ENCODE measurements at places on chromosomes 2 and 18.

- no peak for DNase-seq
Measured at GRCh38 chr2:159939946-159940345, 122.5 kb downstream of the PLA2R1 start.

GRCh38 chr2:143258126-143258892 lies 129.1 kb downstream of the ARHGAP15 start:
- DNase-seq, result peak; percentile 71

DNA sequence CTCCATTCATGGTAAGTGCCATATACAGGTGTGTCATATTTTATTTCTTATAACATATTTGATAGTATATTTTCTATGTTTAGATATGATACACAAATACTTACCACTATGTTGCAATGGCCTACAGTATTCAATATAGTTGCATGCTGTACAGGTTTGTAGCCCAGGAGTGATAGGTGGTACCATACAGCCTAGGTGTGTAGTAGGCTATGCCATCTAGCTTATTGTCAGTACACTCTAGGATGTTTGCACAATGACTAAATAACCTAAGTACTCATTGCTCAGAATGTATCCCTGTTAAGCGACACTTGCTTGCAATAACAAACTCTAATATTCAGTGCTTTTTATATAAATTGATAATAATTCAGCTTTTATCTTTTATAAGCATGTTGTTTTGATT lies 563.1 kb upstream of the LINC00305 start:
- no peak for DNase-seq

GRCh38 chr18:13136056-13136903 lies 82.3 kb upstream of the LDLRAD4 start:
- DNase-seq, result peak; percentile 73

DNA sequence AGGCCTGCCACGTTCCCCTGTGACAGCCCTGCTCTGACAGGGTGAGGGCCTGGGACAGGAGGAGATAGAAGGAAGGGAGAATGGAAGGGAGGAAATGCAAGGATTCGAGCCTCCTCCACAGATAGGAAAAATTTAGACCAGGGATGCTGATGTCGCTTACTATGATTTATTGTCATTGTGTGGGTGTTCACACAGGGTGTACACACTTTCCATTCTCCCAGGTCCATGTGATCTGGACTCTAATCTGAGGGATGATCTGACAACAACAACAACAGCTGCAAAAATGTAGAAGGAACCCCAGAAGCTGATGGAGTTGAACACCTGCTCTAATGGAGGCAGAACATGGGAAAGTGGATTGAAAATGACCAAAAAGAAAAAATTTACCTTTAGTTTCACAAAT lies 231.7 kb upstream of the TNP1 start:
- no peak for DNase-seq

DNA sequence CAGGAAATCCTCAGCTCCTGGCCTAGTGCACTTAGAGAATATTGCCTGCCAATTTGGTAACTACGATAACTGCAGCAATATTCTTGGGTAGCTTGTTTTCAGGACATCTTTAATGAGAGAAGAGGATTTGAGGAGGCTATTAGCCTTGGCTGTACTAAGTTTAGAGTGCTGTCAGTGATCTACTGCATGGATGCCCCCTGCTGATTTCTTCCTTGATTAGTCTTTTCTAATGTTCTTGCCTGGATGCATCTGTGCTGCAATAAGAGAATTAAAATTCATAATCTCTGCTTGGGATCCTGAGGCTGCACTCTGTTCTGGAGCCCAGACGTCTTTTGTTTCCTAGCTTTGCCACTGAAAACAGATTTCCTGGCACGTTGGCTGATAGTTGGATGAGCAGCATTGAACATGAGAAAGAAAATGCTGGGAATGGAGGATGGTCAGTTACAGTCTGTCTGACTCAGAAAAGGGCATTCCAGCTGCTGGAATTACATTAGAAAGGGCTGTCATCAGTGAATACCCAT lies 115.4 kb downstream of the CCDC85A start:
- no peak for DNase-seq

DNA sequence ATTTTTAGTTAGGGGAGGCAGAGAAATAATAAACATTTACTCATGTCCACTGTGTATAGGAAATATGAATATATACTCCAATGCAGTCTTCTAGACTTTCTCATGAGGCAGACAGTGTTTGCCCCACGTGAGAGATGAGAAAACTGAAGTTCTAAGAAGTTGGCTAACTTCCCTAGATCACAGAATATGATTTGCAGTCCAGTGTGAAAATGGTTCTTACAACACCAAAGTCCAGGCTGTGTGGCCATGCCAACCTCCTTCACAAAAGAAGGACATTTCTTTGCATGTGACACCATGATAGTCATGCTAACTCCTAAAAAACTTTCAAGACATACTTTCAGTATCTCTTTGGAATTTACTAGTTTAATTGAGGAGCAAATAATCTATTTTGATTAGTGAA lies 143.7 kb downstream of the IRS1 start:
- no peak for DNase-seq

GRCh38 chr2:154242687-154243086 lies 371.0 kb downstream of the GALNT13 start:
- DNase-seq, result no peak

DNA sequence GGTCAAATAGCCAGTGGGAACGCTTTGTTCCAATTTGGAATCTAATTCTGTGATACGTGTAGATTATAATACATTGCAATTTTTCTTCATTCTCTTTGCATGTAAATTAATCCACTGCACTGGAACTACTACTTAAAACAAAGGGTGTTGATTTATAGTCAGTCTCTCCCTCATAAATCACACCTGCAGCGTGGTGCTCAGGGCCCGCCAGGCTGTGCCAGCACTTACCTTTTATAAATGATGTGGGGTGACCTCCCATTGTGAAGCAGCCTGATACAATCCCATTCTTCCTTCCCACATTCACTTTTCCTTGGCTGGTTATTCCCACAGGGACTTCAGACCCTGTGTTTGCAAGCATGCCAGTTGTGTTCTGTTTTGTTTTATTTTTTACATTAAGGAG lies 302.3 kb upstream of the ID2 start:
- DNase-seq, result no peak

- no peak for DNase-seq
Measured at GRCh38 chr2:132668987-132669907, 758 bp downstream of the LYPD1 start.

DNA sequence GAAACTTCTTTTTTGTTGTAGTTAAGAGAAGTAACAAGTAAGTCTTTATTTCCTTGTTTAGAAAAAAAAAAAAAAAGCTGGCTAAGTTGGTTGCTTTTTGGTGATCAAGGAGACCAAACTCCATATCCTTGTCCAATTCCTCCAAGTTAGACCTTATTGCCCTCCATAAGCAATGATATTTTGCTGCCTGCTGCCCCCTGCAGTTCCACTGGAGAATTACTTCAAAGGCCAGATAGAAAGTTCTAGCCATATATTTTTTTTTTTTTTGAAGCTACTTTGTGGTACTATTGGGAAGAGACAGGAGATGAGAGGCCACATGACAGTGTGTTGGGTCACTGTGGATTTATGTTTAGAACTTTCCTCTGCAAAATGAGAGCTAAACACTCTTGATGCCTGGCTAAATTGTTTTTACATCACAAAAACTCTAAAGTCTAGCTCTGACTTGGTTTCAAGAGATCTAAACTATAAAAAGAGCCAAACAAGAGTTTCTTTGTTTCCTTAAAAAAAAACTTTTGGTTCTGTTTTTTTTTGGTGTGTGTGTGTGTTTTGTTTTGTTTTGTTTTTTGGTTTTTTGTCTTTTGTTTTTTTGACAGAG lies 80.7 kb upstream of the RASGRP3 start:
- peak; percentile 68 for DNase-seq

DNA sequence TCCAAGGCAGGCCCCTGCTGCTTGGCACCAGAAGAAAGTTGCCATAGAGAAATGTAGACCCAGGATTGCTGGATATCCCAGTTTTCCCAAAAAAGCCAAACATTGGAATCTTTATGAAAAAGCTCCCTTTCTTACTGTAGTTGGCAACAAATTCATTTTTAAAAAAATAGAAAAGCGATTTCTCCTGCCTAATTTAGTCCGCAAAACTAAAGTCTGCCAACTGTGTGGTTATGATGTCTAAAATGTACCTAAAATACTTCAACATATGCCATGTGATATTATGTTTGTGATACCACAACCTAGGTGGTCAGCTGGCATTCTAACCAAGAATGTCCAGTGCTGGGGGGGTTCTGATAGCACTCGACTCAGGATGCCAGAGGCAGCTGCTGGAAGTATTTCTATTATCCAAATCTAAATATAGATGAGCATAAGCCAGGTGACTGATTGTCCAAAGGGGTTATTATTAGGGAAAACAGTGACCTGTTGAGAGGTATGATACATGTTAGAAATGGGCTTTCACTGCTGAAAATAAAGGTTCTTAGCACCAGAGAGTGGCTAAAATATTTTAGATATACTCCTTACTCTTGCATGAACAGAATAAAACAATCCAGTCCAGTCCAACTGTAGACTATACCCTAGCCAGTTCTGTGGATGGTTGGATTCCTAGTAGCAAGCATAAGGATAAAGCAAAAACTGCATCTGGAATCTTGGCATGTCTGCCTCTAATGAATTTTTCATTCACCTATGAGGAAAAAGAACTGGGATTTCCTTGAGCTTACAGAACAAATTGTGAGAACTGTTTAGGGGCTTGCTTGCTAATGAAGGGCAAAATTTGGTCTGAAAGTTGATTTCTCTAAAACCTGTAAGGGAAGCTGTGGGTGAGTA lies 101.7 kb downstream of the STK39 start:
- DNase-seq, result no peak

DNA sequence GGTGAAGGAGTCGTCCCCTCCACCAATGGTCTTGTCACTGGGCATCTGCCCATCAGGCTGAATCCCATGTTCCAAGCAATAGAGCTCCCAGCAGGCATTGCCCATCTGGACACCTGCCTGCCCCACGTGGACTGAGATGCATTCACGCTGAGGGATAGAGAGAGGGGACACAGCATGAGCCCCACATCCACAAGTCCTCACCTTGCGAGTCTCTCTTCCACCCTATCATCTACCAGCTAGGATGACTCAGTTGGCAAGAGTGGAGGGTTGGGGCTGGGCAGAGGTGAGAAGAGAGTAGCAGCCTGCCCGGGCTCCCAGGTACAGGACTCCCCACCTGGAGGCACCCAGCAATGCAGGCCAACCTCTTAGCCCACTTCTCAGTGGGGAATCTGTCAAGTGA lies 959 bp upstream of the TUBA4B start:
- DNase-seq, result no peak

GRCh38 chr2:219444566-219445091 lies 10.0 kb downstream of the SPEG start:
- no peak for DNase-seq

- peak; percentile 58 for DNase-seq
Measured at GRCh38 chr2:206084870-206085741, 868 bp downstream of the INO80D start.

- no peak for DNase-seq
Measured at GRCh38 chr2:43405829-43406228, 179.4 kb upstream of the ZFP36L2 start.

DNA sequence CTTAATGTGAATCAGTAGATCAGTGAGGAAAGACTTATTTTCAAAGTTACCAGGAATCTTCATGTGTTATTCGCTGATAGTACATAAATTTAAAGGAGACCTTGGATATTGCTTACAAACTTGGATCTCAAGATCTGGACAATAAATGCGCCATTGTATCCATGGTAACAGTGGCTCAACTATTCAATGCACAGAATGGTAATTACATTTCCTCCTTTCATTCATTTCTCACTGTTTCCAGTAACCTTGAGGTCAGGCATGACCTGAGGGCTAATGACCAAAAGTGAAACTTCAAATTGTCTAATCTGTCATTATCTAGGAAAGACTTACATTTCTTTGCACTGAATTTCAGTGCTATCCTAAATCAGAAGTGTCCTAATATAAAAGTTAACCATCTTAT lies 8.1 kb downstream of the LRP2 start:
- DNase-seq, result no peak

DNA sequence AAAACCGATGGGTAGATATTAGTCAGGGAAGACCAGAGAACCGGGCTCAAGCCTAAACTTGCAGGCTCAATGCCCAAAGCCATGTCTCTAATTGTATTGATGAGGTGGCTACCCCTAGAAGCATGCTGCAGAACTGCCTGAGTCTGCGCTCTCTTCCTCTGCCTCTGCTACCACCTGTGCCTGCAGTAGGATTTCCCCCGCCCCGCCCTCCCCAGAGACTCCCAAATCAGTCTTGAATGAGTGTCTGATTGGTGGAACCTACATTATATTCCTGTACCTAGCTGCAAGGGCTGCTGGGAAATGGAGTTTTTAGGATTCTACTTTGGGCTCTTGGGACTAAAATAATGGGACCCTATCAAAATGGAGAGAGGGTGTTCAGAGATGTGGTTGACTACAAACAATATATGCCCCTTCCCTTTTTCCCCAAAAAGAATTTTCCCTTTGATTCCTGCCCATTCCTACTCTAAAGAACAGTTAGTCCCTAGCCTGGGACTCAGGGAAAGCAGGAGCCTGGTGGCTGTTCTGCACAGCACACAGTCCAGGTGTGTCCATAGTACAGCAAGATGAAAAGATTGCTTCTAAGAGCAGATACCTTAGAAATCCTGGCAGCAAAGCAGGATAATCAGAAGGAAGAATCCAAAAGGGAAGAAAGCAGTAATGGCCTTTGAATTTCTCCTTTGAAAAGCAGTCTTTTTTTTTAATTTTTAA lies 12.5 kb downstream of the GRP start:
- DNase-seq, result no peak

GRCh38 chr2:116317111-116317510 lies 1497.4 kb upstream of the DDX18 start:
- DNase-seq, result no peak

All from DND-41 (cell line).